ENCODE measurements at places on chromosomes 16 and 17.

DNA sequence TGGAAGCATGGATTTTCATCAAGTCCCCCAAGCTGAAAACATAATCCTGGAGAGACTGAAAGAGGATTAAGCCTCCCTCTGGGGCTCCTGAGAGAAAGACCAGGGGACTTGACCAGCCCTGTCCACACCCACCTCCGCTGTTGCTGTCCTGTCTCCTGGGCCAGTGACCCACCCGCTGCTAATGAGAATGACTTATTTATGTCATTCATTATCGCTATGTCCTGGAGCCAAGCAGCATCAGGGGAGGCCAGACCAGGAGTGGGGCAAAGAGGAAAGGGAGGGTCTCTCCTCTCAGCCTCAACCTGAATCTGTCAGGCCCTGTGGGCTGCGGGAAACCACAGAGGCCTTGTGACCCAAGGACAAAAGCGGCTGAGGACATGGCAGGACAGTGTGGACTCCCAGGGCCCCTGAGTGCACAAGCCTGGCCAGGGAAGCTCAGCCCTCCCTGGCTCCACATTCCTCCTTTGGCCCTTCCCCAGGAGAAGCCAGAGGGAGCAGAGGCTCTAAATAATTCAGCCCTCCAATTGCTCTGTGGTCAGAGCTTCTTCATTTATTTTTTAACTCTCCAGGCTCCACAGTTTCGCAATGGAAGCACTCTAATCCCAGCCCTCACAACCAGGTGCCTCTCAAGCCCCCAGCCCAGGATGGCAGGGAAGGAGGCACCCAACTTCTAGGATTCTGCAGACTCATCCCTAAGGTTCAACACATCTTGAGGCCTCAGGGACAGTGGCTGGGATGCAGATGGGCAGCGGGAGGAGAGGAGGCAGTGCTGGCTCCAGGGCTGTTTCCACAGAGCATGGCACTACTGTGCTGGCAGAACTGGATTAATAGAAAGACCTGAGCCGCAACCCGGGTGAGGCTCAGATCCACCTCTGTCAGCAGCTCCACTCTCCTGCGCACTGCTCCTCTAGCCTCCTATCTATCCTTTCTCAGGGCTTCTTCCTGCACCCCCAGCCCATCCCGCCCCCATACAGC, 19.1 kb downstream of the CUEDC1 start:
- DNase-seq, result no peak

DNA sequence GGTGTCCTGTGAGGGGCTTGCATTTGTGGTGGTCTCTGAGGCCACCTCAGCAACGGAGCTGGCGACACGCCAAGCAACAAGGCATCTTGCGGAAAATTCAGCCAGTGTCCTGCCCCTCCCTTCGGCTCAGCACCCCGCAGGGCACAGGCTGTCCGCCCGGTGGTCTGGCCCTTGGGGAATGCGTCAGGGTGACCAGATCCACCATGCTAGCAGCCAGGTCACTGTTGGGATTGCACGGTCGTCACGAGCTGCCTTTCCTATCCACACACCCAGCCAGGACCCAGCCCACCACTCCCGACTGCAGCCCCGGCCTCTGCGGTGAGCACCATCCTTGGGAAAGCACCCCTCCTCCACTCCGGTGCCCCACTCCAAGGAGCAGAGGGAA, 221.2 kb downstream of the NTN1 start:
- DNase-seq, result no peak

- DNase-seq, result peak; percentile 63
These were observed 13.3 kb downstream of the CDH3 start for GRCh38 chr16:68658341-68658973.

- DNase-seq, result no peak
These were observed 1.3 kb upstream of the MPG start for GRCh38 chr16:76535-77272.

DNA sequence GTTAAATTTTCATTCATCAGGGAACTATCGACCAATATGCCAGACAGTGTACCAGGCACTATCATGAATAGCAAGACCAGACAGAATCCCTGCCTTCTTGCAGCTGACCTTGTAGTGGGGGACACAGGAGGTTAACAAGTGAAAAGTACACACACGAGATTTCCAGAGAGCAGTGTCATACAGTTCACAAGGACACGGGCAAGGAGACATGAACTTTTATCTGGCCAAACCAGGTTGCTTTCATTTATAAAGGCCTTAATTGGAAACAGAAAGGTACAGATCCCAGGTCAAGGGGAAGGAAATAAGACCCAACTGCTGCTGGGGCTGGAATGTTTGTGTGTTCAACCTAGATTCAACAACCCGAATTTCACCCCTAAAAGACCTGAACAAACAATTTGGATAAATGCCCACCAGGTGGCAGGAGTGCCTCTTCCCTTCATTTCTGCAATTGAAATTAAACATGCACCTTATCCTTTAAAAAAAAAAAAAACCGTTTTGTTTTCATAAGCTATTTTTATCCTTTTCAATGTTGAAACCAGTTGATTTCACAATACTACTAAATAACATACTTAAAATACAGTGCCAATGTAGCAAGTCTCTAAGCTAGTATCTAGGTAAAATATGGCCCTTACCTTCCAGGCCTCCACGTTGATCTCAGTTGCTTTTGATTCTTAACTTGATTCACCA, 65.9 kb downstream of the EMP2 start:
- DNase-seq, result peak; percentile 27

DNA sequence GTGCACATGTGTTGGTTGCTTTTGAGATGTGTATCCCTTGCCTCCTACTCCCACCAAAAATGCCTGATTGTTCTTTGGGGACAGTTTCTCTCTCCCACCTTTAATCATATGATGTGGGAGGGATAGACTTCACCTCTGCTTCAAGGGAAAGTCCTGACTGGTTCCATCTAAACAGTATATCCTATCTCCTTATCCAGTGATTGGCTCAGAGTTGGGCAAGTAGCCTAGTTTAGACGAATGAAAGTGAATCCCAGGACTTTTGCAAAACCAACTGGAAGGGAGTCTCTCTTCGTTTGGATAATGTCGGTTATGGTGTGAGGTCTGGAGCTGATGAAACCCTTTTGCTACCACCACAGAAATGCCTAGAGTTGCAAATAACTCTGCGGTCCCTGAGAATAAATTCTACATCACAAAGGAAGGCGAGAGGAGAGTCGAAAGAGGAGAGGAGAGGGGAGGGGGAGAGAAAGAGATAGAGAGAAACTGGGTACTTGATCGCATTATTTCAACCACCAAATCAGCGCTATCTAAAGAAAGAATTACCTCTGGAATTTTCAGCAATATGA, 77.1 kb upstream of the SALL1 start:
- no peak for DNase-seq

DNA sequence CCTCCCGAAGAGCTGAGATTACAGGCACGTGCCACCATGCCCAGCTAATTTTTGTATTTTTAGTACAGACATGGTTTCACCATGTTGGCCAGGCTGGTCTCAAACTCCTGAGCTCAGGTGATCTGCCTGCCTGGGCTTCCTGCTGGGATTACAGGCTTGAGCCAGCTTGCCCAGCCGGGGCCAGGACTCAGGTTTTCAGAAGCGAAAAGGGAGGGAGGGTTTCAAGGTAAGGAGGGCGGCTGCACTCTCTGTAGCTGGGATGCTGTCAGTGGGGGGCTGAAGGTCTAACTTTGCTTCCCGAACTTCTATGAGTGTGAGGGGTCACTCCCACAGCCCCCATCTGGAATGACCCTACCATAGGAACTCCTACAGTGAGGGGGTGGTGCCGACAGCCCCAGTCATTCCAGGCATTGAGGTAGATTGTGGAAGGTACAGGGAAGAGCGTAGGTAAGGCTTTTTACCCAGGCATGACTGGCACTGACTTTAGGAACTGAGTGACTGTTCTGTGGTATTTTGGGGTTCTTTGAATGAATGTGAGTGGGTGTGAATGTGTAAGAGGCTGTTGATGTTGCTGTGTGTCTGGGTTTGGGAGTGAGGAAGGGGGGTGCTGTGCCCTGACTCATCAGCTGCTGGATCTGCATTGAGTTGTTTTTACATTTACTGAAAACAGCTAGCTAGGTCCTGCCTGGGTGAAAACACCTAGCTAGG, 3.8 kb upstream of the C1QL1 start:
- DNase-seq, result no peak

- DNase-seq, result no peak
These were observed 22.6 kb upstream of the HOXB13 start for GRCh38 chr17:48751172-48751571.

DNA sequence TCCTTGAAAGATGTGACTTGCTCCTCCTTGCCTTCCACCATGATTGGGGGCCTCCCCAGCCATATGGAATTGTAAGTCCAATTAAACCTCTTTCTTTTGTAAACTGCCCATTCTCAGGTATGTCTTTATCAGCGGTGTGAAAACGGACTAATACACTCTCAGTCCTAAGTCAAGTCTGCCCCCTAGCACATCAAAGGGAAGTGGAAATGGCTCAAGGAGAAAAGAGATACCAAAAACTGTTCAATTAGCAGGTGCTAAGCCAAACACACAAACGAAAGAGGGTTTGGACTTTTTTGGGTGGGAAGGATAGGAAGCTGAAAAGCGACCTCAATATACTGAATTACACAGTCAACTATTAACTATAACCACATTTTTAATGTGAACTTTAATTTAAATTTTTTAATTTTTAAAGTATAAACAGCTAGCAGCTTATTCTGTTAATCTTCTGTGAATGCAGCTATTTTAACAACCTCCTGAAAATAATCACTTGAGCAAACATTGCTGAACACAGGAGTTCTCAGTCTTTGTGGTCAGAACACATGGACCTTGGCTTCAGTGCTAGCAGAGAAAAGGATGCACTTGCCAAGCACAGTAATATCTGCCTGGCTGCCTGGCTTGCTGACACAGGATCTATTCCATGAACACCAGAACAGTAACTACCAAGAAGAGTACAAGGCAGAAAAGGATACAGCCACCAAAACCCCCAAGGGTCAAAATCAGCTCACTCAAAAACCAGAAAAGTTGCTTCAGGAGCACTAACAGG, 10.9 kb downstream of the ZNF18 start:
- DNase-seq, result no peak

- DNase-seq, result no peak
These were observed 1276.1 kb upstream of the CDH8 start for GRCh38 chr16:63312346-63312745.

- DNase-seq, result no peak
These were observed 7.4 kb upstream of the MMP2 start for GRCh38 chr16:55471448-55472097.

- DNase-seq, result no peak
These were observed 75.0 kb upstream of the ADAMTS18 start for GRCh38 chr16:77509796-77510195.

- no peak for DNase-seq
These were observed 85.9 kb upstream of the TBX2 start for GRCh38 chr17:61313461-61314326.

DNA sequence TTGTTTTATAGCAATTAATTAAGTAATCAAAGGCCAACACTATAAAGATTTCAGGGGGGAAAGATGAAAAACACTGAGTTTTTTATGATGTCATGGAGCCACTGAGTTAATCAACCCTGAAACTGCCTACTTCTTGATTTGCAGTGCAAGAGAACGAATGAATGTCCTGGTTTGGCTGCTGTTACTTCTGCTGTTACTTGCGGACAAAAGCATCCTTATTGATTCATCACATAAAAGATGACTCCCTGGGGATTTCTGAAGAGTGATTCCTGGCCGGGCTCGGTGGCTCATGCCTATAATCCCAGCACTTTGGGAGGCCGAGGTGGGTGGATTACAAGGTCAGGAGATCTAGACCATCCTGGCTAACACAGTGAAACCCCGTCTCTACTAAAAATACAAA, 10.9 kb upstream of the SPNS3 start:
- DNase-seq, result no peak

- no peak for DNase-seq
These were observed 471.8 kb downstream of the CDH13 start for GRCh38 chr16:83098536-83098935.

GRCh38 chr16:54143934-54144571, 142.5 kb downstream of the IRX3 start:
- no peak for DNase-seq

DNA sequence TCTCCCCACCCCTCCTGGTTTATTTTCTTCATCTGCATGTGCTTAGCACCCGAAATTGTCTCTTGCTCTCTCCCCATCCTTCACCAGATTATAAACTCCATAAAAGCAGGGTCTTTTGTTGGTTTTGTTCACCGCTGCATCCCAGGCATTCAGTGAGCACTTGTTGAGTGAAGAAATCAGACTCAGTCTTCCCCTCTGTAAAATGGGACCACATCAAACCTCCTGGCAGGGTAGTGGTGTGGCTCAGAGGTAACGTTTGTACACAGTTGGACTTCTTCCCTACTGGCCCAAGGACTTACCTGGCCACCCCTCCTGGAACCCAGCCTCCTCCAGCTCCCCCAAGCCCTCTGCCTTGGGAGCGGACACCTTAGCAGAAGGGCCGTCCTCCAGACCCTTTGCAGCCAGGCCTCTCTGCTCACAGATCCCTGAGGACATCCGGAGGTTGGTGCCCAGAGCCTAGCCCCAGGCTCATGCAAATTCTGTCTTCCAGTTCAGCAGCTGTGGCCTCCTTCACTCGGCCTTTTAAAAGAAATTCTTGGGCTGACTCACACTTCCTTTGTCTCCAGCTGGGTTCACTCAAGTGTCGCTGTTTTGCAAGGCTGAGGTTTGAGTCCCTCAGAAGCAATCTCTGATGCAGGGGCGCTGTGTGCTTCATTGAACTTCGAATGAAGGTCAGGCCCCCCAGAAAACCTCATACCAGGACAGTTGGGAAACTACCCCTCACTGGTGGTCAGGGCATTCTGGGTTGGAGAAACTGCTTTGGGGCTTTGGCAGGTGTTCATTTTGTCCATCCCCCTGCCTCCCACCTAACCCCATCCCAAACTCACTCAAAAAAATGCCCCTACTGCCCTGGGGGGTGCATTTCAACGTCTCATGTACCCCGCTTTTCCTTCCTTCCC, 16.8 kb upstream of the RMI2 start:
- DNase-seq, result peak; percentile 79

DNA sequence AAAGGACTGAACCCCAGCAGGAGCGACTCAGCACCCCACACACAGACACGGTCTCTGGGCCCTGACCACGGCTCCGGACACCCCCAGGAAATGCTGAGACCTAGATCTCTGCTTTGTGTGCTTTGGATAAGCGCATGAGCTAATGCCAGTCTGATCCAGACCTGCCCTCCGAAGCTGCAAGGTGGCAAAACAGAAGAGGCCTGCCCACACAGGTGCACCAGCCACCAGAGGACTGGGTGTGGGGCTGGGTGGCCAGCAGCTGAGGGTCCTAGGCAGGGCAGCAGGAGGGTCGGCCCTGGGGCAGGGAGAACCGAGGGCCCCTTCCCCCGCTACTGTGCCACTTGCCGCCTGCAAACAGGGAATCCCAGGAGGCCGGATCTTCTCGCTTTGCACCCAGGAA, 30.7 kb upstream of the EIF1 start:
- no peak for DNase-seq

- DNase-seq, result peak; percentile 25
These were observed 14.5 kb downstream of the C17orf100 start for GRCh38 chr17:6666077-6666521.
